ENCODE measurements at places on chromosomes 13 and 19.

DNA sequence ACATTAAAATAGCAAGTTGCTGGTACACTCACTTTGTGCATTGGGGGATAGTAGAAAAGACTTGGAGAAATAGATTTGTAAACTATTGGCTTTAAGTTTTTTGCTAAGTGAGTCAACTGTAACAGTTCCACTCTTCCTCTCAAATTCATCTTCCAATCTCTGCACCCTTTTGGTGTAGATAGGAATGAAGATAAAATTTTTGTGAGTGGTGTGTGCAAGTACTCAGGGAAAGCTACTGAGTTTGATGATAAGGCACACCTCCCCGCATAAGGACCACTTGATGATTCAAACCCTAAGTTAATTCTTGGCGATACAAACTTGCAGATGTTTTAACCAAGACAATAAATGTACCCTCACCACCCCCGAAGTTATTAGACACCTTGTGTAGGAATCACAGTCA lies 168.3 kb upstream of the SLITRK1 start:
- DNase-seq: no peak

GRCh38 chr13:102586615-102587014 lies 10.2 kb upstream of the TPP2 start:
- DNase-seq: no peak

GRCh38 chr19:8336072-8336569 lies 6.9 kb downstream of the KANK3 start:
- no peak for DNase-seq

DNA sequence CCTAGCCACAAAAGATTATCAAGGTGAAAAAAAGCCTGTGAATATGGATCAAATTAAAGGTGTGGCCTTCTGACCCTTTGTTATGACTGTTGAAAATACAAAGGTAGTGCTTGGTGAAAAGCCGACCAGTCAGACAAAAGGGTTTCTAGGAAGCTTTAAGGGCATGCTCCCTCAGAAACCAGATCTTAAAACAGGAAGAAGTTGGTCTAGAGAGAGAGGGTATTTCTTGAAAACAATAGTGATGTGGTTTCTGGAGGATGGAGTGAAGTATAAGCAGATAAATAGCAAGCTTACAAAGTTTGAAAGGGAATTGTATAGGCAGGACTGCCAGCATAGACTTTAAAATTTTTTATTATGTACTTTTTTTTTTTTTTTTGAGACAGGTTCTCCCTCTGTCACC lies 5.0 kb upstream of the EID2 start:
- DNase-seq: no peak

DNA sequence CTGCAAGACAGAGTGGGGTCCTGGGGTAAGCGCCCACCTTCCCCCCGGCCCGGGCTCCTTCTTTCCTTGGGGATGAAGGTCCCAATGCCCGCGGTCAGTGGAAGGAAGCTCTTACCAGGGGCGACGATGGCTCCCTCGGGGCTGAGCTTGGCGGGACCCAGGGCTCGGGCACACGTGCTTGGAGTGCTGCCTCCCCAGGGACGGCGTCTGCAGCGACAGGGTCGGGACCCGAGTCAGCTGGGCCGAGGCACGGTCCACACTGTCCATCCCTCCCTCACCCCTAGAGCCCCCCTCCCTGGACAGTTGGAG lies 3.5 kb downstream of the JSRP1 start:
- no peak for DNase-seq

DNA sequence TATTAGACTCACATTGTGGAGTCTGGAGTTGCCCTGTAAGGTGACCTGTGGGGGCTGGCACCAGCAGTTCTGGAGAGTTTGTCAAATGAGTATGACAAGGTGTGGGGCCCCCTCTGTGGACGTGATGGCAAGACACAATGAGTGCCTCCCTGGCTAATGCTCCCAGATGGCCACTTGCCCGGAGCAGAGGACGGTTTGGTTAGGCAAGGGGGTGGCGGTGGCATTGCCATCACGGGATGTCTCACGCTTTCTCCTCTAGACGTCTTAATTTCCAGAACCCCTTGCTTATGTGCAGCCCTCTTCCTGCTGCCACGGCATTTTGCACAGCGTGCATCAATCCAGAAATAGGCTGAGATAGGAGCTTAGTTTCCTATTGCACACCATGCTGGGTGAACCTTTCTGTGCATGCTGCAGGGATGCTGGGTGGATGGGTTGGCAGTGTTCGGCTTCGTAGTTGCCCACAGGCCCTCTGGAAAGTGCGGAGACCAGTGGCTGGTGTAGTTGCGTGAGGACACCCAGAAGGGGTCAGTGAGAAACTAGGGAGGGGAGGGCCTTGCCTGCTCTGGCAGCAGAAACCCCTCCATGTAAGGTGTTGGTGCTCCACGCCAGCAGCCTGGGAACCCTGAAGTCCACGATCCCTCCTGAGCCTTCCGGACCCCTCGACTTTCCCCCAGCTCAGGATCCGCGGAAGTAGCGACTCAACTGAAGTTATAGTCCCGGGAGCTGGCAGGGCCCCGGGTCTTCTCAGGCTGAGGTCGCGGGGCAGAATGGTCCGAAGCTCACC lies 18.1 kb upstream of the LRP3 start:
- peak; percentile 53 for DNase-seq

- no peak for DNase-seq
Measured at GRCh38 chr13:100397627-100398026, 191.0 kb downstream of the GGACT start.
